ENCODE measurements at places on chromosomes 11 and 22.

GRCh38 chr11:93089474-93090102, 108.2 kb downstream of the SLC36A4 start:
- DNase-seq = no peak

DNA sequence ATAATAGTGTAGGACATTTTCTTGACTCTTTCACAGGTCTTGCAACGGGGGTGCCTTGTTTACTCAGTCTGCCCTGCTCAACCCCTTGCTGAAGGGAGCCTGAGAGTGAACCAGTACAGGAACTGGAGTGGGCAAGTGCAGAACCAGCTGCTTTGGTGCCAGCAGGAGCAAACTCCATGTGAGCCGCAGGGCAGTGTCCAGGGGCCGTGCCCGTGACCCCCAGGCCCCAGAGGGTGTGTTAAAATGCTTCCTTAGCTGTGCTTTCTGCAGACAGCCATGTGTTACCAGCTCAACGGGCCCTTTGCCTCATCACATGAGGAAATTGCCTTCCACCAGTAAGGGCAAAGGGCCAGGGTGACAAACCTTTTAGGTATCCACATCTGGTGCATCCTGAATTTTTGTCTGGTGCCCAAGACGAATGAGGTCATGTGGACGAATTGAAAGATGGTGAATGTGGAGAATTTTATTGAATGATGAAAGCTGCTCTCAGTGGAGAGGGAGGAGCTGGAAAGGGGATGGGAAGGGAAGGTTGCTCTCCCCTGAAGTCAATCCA, 53.6 kb upstream of the OR5D13 start:
- no peak for DNase-seq

DNA sequence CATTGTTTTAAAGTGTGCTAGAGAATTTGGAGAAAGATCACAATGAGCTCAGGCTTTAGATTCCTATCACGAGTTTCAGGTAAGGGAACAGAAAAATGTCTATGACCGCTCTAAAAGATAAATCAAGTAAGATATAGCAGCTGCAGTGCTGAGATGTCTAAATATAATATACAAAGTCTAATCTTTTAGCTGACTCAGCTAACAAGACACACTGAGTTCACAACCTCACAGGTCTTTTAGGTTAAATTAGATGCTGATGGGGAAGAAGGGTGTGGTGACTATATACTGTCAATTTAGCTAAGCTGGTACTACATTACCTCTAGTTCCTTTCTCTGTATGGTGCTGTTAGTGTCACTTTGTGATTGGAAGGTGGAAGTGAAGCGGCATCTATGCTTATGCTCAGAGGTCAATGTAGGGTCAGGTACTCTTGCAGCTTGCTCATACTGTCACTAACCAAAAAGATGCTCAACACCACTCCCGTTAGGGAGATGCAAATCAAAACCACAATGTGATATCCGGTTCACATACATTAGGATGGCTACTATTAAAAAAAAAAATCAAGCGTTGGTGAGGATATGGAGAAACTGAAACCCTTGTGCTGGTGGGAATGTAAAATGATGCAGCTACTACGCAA, 283.5 kb downstream of the SWAP70 start:
- no peak for DNase-seq

- DNase-seq = no peak
These were observed 259.8 kb upstream of the BLID start for GRCh38 chr11:122375687-122376399.

DNA sequence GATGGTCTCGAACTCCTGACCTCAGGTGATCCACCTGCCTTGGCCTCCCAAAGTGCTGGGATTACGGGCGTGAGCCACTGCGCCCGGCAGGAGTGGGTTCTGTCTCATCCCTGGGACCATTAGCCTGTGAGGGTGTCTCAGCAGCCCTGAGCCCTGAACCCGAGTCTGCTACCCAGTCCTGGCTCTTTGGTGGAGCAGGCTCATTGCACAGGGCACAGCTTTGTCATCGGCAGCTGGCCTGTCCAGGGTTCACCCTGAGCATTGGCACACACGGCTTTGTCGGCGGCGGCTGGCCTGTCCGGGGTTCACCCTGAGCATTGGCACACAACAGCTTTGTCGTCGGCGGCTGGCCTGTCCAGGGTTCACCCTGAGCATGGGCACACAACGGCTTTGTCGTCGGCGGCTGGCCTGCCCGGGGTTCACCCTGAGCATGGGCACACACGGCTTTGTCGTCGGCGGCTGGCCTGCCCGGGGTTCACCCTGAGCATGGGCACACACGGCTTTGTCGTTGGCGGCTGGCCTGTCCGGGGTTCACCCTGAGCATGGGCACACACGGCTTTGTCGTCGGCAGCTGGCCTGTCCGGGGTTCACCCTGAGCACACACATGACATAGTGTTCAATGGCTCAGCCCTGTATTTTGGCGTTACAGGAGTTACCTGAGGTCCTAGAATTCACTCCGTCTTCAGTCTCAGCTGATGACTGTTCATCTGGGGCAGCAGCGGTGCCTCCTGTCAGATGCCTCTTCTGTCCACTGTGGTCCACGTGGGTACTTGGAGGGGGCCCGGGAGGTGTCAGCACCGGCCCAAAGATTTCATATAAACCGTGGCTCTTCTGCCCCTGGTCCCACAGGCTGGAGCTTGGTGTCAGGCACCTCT, 1082.5 kb downstream of the BRD1 start:
- no peak for DNase-seq

DNA sequence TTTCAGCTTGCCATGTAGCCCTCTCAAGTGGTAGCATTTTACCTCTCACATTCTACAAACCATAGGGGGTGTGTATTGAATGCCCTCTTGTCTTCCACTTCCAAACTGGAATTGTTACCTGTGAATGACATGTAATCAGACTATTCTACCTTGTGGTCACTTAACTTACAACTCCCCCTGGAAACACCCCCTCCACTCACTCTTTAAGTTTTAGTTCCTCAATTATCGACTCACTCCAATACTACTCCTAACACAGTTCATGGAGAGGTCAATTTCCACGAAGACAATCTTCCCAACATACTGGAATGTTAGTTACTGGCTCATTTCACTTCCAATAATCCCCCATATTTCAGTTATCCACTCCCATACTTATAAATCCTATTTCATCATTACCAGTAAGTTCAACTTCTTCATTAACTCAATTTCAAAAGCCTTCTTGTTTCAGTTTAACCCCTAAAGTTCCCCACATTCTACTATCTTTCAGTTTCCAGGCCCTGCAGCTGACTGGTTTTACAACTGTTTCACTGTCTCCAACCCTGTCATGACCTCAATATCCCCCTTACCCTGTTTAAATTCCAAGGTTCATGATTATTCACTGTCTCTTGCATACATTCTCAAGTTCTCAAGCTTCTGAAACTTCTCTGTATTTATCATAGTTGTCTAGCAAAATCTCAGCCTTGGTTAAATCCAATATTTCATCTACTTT, 92.5 kb downstream of the C11orf87 start:
- DNase-seq = no peak

- no peak for DNase-seq
These were observed 22.1 kb upstream of the UCP3 start for GRCh38 chr11:74030723-74031676.

GRCh38 chr11:554428-555226, 5.9 kb downstream of the LMNTD2 start:
- DNase-seq = no peak
